ENCODE measurements at places on chromosomes 5 and 9. TPM values are rescaled to one million over a fixed set of nuclear protein-coding genes. Genes with fewer than 3 reads are reported as not detected.

The CDC14B gene
- total RNA-seq, result 11.1 TPM

The IL5 gene
- not detected for total RNA-seq

The TAF1L gene
- total RNA-seq, result not detected

The GPR21 gene
- total RNA-seq, result not detected

The SPAG8 gene
- 0.58 TPM for total RNA-seq

The REXO4 gene
- 34.5 TPM for total RNA-seq

The TMEFF1 gene
- 1.8 TPM for total RNA-seq

The NUTM2F gene
- not detected for total RNA-seq

The CNTLN gene
- total RNA-seq, result 4.5 TPM

The PRDM9 gene
- not detected for total RNA-seq

The AHRR gene
- total RNA-seq, result 3.8 TPM

The TRIM14 gene
- 13.2 TPM for total RNA-seq

The PRLR gene
- total RNA-seq, result 0.09 TPM

The PCDHB12 gene
- total RNA-seq, result 0.04 TPM

The CDH6 gene
- 0.09 TPM for total RNA-seq

The CCDC171 gene
- 0.50 TPM for total RNA-seq

The SPINK6 gene
- not detected for total RNA-seq

The BARHL1 gene
- total RNA-seq, result not detected

The TPM2 gene
- total RNA-seq, result 654 TPM

Measured in A549 treated with CORT108297 at 1 μM for 4 hours (cell line).